ENCODE measurements at places on chromosomes 7 and 10.

DNA sequence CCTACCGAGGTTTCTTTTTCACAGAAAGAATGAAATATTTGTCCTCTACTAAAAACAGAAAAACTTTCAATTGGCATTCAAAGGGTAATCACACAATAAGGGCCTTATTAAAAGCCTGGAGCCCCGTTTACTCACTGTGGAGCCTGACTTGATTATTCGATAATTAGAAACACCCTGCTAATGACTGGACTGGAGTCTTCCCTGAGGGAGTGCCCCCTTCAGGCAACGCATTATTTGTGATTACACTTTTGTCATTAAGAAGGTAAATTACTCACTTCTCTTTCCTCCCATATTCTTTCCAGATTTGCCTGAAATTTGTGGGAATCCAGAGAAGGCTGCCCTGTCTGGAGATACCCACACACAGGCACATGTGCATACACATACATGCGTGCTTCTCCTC, 444.2 kb upstream of the NPVF start:
- no peak for DNase-seq

- DNase-seq, result no peak
Observed at GRCh38 chr10:43237128-43237527, 29.7 kb downstream of the RASGEF1A start.

DNA sequence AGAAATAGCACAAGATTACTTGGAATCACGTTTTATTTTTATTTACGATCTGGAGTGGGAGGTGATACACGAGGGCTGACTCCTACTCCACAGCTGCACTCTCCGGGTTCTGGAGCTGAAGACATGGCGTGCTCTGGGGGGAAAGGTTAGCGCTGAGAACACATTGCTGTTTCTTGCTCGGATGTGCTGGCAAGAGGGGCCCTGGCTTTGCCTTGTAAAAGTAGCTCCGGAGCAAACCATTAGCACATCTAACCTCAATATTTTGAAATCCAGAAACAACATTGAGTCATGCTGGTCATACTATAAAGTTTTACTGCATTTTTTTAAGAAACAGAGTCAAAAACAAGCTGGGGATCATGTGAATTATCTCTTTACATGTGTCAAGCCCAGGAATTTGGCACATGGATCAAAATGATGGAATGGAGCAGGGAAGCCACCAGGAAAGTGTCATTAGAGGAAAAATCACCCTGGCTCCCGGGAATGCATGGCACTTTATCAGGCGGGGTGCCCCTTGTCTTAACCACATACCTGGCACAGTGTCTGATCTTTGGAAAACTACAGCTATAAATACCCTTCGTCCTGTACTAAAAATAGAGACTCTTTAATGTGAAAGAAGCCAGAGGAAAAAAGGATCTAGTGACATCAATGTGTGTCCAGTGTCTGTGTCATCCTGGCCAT, 31.6 kb upstream of the LYZL1 start:
- no peak for DNase-seq

GRCh38 chr10:5488272-5489161, 10.9 kb downstream of the CALML5 start:
- peak; percentile 62 for DNase-seq

- no peak for DNase-seq
Observed at GRCh38 chr10:17088118-17088806, 41.3 kb downstream of the CUBN start.

DNA sequence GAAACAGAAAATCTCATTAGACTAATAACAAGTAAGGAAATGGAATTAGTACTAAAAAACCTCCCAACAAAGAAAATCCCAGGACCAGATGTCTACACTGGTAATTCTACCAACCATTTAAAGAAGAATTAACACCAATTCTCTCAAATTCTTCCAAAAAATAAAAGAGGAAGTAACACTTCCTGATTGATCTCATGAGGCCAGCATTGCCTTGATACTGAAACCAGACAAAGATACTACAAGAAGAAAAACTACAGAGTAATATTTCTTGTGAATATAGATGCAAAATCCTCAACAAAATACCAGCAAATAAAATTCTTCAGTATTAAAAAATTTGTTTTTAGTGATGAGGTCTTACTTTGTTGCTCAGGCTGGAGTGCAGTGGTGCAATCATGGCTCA, 21.3 kb downstream of the GCK start:
- no peak for DNase-seq

DNA sequence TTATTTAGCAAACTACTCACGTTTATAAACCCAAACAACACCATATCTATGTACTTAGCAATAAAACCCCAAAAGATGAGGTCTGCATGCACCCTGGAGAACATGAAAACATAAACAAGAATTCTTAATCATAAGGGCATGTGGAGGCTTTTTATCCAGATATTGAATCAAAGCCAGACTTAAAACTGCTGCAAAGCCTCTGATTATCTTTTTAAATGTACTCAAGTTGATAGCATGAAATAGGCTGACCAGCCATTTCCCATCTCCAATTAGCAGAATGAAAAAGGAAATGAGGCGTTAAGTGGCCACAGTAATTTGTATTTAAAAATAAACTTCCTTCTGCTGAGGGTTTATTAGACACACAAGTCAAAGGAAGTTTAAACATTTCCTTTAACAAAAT, 48.3 kb downstream of the ITIH5 start:
- no peak for DNase-seq

GRCh38 chr7:77580762-77581350, 43.8 kb downstream of the PTPN12 start:
- DNase-seq, result no peak

GRCh38 chr7:41107938-41108448, 594.9 kb downstream of the INHBA start:
- DNase-seq, result peak; percentile 48

- DNase-seq, result no peak
Observed at GRCh38 chr10:71824333-71824732, 26.7 kb downstream of the PSAP start.

Measured in tongue (tissue), 3 donors.